ENCODE measurements at places on chromosomes 1 and 21.

GRCh38 chr1:233654658-233655280, 40.9 kb downstream of the KCNK1 start:
- DNase-seq: no peak

DNA sequence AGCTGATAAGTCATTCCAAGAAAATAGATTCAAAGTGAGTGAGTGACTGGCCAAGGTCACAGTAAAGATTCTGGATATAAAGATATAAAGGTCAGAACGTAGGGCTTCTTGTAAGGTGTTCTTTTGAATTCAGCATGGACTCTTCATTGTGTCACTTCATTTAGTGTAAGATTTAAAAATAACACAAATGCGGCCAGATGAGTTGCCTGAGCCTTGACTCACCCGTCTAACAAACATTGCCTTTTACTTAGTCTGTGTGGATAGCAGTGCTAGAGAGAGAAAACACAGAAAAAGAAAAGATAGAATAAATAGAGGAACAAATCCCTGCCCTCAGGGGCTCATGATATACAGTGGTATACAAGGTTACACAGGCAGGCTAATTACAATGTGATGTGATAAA, 223.4 kb downstream of the PLPP3 start:
- DNase-seq: no peak

DNA sequence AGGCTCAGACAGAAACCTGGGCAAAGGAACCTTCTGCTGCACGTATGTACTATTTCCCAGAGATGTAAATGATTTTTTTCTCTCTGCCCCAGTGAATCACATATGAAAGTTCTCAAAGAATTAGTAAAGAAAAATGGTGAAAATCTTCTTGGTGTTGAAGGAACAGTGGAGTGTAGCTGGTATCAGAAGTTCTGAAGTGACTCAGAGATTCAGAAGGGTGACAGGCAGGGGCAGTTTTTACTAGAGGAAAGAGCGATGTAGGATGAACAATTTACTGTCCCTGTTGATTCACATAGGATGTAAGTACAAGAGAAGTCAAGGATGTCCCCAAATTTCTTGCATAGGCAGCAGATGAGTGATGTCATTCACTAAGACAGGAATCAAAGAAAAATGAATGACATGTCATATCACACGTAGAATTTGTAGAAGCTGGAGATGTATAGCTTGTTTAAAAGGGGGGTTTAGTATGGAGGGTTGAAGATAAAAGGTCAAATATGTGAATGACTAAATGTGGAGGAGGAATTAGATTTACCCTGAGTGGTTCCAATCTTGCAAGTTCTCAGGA, 26.4 kb downstream of the WLS start:
- no peak for DNase-seq

GRCh38 chr1:26233903-26234643, at the start of gene CEP85:
Gene CEP85, plus strand, starts transcription at chr1:26234200. Its CDS starts 5,584 bp downstream, at chr1:26239784.
- peak; percentile 98 for DNase-seq

GRCh38 chr1:76473591-76473990, 393.7 kb upstream of the ST6GALNAC5 start:
- no peak for DNase-seq

DNA sequence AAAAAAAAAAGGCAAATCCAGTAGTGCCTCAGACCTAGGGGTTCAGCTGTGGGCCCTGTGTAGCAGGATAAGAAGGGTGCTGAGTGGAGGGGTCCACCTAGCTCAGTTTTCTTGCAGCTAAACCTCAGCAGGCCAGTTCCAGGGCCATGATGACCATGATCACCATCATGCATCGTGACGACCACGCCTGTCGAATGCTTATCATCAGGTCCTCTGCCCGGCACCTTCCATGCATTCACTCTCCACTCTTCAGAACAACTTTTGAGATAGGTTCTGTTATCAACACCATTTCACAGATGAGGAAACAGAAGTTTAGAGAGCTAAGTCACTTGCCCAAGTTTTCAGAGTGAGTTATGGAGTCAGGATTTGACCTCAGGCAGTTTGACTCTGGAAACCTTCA, 54.9 kb downstream of the ACBD3 start:
- DNase-seq: no peak

- no peak for DNase-seq
Measured at GRCh38 chr1:36446746-36447145, 3.5 kb downstream of the OSCP1 start.

GRCh38 chr1:20640183-20640597, 6.9 kb downstream of the PINK1 start:
- DNase-seq: peak; percentile 43

GRCh38 chr1:230759369-230760065, 12.3 kb downstream of the CAPN9 start:
- no peak for DNase-seq

DNA sequence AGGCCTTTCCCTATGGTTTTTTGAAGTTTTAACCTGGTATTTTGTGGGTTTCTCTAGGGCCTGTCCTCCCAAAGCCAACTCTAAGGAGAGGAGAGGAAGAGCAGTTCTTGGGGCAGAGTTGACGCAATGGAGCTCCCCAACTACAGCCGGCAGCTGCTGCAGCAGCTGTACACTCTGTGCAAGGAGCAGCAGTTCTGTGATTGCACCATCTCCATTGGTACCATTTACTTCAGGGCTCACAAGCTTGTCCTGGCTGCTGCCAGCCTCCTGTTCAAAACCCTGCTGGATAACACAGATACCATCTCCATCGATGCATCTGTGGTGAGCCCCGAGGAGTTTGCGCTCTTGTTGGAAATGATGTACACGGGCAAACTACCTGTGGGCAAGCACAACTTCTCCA, 38.2 kb downstream of the ZBTB40 start:
- DNase-seq: no peak

DNA sequence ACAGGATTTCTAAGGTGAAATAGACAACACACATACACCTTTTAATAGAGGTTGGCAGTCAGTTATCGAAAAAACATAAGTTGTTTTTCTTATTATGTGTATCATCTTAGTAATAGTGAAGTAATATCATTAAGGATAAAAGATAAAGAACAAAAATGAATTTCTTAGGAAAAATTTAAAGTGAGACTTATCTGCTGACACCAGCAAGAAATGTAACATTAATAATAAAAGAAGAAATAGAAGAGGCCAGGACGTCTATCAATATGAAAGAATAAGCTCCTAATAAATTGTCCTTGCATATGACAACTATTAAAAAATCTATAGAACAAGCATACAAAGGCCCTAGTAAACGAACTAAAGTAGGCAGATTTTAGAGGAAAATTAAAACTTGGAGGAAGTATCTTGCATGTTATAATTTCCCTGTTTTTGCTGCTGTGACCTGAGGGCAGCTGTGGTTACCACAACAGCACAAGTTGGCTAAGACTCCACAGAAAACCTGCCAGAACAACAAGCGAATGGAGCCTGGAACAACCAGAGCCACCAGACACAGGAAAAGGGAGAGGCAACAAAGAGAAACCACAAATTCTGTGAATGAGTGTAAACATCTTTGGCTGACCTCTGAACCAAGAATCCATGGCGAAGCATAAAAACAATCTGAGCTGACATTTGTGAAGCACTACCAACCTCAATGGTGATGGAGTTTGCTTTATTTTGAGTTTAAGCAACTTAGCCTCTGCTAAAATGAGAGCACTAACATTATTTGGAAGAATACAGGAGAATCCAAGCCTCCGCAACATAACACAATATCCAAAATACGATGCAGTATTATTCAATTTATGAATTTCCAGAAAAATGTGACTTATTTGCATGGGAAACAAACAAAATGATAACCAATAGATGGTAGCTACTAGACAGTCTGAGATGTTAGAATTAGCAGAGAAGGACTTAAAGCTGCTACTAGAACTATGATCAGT, 207.5 kb downstream of the KCNT2 start:
- no peak for DNase-seq

- DNase-seq: no peak
Measured at GRCh38 chr1:2582391-2582790, 4.2 kb upstream of the PRXL2B start.

GRCh38 chr21:40047993-40048730, 180.9 kb downstream of the PCP4 start:
- DNase-seq: no peak

DNA sequence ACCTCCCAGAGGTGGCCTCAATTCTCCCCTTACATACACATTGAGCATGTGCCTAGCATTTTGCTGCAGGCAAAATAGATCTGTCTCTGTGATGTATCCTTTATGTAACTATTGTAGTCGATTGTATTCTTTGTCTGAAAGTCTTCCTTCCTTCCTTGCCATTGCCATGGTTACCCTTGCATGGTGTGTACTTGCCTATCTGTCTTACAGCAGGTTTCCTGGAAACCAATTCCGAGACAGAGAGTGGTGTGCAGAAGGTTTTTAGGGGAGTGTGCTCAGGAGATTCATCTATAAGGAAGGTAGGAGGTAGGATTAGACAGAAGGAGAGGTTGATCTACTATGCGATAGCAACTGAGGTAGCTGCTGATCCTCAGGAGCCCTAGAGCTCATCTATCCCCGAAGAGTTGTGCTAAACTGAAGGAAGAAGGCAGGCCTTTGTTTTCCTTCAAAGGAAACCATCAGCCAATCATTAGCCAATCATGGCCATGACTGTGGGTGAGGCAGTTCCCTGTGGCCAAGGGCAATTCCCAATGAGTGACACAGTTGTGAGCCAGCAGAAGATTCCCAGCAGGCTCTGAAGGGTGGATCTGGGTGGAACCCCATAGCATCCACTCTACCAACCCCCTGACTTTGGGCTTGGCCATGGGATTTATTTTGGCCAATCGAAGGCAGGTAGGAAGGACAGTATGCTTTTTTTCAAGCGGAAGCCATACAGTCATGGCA, 15.0 kb downstream of the CITED4 start:
- no peak for DNase-seq

DNA sequence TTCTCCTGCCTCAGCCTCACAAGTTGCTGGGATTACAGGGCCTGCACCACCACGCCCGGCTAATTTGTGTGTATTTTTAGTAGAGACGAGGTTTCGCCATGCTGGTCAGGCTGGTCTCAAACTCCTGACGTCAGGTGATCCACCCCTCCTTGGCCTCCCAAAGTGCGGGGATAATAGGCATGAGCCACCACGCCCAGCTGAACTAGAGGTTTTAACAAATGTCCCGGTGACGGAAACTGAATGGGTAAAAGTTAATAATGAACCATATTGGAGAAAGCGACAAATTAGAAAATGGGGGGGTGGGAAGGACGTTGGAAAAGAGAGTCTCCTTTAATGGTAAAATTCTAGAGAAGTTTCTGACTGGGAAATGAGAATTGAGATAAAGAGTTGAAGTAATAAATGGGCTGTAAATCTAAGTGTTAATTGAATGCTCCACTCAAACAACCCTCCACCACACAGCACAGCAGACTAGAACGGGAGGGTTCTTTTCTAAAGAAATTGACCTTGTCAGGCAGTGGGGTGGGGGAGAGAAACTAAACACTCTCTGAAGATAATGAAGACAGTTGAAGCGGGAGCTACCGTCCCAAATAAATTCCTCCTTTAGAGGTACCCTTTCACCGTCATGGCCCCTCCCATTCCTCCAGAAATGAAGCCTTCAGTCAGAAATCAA, 46.9 kb upstream of the PUM1 start:
- no peak for DNase-seq

- no peak for DNase-seq
Measured at GRCh38 chr1:10795276-10796021, 997 bp downstream of the CASZ1 start.

- DNase-seq: no peak
Measured at GRCh38 chr1:10730985-10731384, 65.5 kb downstream of the CASZ1 start.

- DNase-seq: no peak
Measured at GRCh38 chr1:76862447-76862846, 4.8 kb upstream of the ST6GALNAC5 start.

GRCh38 chr1:15191267-15191666, 37.7 kb downstream of the TMEM51 start:
- DNase-seq: no peak

GRCh38 chr1:107533436-107533835, 392.6 kb downstream of the NTNG1 start:
- DNase-seq: no peak

- DNase-seq: no peak
Measured at GRCh38 chr1:56202796-56203492, 376.4 kb downstream of the PLPP3 start.

Measured in T-helper 9 cell (primary cell).